NCI-H2029 treated with DMSO at 0.1 percent for 48 hours (cell line): ENCODE measurements at places on chromosomes 7 and 10.

- no peak for DNase-seq
Measured at GRCh38 chr7:73313521-73313906, 4.9 kb upstream of the NSUN5 start.

DNA sequence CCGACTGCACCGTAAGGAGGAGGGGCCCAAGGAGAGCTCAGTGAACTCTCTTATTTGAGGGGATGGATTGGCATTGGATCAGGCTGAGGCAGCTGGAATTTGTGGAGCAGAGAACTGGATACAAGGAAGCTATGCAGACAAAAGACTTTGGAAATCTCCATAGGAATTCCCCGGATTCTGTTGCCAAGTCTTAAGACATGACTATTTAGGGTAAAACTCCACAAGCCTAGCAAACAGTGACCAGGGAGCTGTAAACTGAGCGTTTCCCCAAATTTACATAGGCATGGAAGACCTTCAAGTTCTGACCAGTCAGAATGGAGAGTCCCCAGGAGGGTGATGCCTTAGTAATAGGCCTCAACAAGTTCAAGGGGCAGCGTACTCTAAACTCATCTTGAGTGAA, 82.5 kb upstream of the PCBD1 start:
- no peak for DNase-seq

- DNase-seq, result no peak
Measured at GRCh38 chr7:47037607-47038006, 544.3 kb downstream of the TNS3 start.

- DNase-seq, result no peak
Measured at GRCh38 chr7:38795593-38795992, 113.4 kb downstream of the VPS41 start.

GRCh38 chr7:158824028-158824427, 5.3 kb downstream of the ESYT2 start:
- no peak for DNase-seq

DNA sequence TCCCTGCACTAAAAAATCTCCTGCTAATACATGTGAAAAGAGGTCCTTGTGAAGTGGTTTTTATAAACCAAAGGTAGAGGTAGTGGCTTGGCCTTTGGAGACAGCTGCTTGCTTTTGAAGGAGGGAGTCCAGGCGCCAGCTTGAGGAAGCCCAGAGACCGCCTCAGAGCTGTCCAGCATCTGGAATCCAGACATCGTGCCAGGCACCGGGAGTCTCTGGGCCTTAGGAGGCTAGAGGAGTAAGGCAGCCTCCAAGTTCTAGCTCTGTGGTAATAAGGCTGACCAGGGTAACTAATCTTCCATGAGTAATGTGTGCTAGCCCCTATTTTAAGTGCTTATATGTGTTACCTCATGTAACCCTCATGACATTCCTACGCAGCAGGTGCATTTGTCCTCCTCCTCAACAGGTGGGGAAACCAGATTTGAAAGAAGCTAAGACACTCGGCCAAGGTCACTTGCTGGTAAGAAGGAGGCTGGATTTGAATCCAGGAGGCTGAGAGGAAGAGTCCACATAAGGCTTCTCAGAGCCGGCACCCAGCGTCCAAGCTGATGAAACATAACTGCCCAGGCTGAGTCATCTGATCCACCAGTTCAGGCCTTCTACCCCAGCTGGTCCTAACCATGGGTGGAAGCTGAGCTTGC, 26.1 kb downstream of the PRLHR start:
- no peak for DNase-seq

- DNase-seq, result no peak
Measured at GRCh38 chr10:4609251-4609650, 216.8 kb upstream of the AKR1E2 start.

GRCh38 chr7:27423290-27423689, 180.7 kb downstream of the EVX1 start:
- no peak for DNase-seq
